ENCODE measurements at places on chromosomes 6 and 20.

GRCh38 chr6:34259529-34260069 lies 10.8 kb upstream of the SMIM29 start:
- no peak for DNase-seq

GRCh38 chr20:34920055-34920454 lies 35.6 kb downstream of the GSS start:
- no peak for DNase-seq

- DNase-seq = no peak
These were observed 663.3 kb upstream of the ADGRB3 start for GRCh38 chr6:67971812-67972211.

GRCh38 chr20:43533060-43533459 lies 25.6 kb downstream of the L3MBTL1 start:
- DNase-seq = no peak

Data from cardiac fibroblast (primary cell).